Fibroblast of gingiva (primary cell): ENCODE measurements at places on chromosomes 5 and 9.

GRCh38 chr5:148856424-148856823 is 30.0 kb downstream of the ADRB2 start:
- DNase-seq: no peak

- DNase-seq: no peak
Measured at GRCh38 chr9:13532407-13532806, 252.9 kb upstream of the MPDZ start.

- peak; percentile 70 for DNase-seq
Measured at GRCh38 chr5:129971714-129972113, 67.4 kb downstream of the CHSY3 start.

DNA sequence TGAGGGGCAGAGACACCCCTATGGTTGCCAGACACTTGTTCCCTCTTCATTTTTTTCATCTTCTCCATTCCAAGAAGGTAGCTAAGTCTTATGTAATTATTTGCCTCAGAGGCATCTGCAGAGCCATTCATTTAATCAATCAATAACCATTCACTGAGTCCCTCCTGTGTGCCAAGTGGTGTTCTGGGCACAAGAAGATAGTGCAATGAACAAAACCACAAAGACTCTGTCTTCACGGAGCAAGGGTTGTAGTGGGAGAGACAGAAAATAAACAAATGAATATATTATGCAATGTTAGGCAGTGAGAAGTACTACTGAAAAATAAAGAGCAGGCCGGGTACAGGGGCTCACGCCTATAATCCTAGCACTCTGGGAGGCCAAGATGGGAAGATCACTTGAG is 41.4 kb upstream of the CTNNA1 start:
- DNase-seq: peak; percentile 34

DNA sequence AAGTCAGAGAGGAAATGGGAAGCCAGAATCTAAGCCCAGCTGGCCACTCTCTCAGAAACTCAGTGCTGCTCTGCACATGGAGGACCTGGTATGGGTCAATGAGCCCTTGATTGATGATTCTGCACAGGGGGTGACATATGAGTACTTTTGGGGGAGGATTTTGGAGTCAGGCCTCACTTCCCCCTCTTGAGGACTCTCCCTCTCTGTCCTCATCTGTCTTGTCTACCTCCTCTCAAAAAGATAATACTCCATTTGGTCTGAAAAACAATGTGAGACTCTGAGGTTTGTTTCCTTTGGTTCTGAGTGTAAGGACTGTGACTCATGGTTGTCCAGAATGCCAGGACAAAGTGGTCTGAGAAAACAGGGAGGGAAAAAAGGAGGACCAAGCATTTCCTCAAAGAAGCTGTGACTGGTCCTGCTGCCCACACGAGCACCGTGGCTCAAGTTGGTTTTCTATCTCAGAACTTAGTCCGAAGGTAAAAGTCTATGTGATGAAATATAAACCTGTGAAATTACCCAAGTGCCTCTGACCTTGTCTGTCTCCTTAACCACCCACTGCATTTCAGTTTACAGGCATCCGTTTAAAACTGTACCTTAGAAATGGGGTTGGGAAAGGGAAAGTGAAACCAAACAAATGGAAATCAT is 11.1 kb downstream of the TTC39B start:
- DNase-seq: peak; percentile 51

GRCh38 chr5:162283609-162284008 is 216.0 kb downstream of the GABRG2 start:
- no peak for DNase-seq

GRCh38 chr9:90022474-90022873 is 417.7 kb downstream of the GADD45G start:
- DNase-seq: no peak

- no peak for DNase-seq
Measured at GRCh38 chr9:70007831-70008230, 35.8 kb upstream of the MAMDC2 start.

GRCh38 chr5:87705876-87706275 is 293.1 kb upstream of the CCNH start:
- no peak for DNase-seq

DNA sequence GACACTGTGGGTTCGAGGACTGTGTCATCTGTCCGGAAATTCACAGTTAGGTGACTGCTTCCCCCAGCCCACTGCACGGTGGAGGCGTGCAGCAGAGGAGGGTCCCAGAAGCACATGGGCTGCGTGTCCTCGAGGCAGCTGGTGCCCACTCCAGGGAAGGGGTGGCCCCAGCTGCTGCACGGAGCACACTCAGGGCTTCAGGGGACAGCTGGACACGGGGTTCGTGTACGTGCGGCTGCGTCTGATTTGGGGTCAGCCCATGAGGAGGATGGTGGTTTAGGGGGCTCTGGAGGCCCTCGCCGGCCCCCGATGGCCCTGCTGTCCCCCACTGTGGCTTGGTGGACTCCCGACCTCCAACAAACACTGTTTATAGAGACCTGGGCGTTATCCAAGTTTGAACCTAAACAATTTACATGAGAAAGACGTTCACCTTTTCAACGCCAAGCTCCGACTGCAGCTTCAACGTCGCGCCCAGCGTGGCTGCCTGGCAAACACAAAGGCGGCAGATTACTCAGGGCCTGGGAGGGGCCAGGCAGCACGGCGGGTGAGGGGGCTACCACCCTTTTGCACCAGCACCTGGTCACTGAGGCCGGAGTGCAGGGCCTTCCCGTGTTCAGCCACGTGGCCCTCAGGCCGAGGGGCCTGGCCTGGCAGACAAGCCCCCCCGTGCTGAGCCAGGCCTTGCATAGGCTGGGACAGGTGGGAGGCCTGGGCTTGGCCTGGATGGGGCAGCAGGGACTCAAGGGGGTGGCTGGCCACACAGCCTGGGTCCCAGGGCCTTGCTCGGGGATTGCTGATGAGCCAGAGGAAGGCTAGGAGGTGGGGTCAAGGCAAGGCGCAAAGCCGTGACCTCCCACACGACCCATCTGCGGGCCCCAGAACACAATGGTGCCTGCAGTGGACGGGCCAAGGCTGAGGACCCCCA is 55.2 kb downstream of the EXD3 start:
- DNase-seq: no peak

DNA sequence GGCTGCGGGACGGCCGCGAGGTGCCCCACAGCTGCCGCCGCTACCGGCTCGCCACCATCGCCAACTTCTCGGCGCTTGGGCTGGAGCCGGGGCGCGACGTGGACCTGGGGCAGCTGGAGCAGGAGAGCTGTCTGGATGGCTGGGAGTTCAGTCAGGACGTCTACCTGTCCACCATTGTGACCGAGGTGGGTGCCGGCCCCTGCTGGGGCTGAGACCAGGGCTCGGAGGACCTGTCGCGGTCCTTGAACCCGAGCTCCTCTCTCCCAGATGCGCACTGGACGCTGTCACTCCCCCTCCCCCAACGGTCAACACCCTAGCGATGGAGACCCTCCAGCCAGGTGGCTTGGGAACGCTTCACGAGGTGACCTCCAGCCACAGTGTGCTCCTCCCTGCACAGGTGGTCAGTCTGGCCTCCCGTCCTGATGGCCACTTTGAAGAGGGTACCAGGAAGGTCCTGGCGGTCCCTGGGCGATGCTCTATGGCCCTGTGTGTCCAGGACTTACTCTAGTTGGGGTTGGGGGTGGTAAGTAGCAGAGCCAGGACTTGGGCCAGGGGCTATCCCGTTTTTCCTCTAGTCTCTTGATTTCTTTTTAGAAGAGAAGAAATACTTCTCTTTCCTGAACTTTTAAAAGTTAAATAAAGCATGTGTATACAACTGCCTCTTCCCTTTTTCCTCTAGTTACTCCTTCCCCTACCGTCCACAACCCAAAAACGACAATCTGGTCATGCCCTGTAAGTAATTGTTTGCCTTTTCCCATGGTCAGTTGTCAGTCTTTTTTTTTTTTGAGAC is 866 bp downstream of the SLC22A5 start:
- no peak for DNase-seq

- no peak for DNase-seq
Measured at GRCh38 chr5:79535477-79536192, 21.7 kb upstream of the HOMER1 start.

DNA sequence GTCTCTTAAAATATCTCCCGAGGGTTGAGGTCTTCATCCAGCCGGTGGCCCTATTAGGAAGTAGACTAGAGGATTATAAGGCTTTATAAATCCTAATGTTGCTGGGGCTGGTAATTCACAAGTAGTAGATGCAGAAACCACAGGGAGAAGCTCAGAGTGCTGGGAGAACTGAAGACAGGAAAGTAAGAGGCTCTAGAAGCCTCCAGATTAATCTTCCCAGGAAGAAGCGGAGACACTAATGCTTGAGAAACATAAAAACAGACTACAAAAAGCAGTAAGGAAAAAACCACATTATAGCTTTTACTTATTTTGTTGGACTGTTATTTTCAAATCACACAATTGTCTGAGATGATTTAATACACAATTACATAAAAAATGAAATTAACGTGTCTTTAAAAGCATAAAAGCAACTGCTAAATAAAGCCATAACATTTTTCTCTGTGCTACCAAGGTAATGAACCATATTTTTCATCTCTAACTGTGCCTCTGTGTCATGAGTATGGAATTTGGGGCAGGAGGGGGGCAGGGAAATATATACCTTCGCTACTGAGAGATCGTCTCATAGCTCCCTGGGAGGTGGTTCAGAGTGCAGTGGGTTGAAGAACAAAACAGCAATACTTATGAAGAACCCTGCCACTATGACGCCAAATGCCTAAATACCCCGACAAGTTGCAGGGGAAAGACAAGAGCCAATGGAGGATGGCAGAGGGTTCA is 806.2 kb upstream of the WWC1 start:
- no peak for DNase-seq

GRCh38 chr9:14243514-14244042 is 70.4 kb downstream of the NFIB start:
- no peak for DNase-seq

DNA sequence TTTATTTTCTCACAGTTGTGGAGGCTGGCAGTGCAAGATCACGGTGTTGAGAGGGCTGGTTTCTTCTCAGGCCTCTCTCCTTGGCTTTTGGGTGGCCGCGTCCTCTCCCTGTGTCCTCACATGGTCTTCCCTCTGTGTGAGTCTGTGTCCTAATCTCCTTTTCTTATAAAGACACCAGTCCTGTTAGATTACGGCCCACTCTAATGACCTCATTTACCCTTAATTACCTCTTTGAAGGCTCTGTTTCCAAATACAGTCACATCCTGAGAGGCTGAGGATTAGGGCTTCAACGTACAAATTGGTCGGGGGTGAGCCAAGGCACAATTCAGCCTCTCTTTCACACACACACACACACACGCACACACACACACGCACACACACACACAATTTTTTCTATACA is 73.0 kb downstream of the UGCG start:
- no peak for DNase-seq

DNA sequence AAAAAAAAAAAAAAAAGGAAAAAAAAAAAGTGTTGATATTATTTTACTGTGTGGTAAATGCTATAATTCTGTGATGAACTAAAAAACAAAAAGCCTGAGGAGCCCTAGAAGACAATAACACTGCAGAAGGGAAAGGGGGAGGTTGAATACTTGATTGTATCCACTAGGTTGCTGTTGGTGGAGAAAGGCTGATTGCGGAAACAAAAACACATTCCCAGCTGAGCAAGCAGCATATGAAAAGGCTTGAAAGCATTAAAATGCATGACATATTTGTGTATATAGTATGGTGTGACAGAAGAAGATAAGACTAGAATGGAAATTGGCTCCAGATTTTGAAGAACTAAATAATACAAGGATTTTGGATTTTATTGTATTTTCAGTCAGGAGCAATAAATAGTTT is 8.9 kb downstream of the RABGAP1 start:
- no peak for DNase-seq

DNA sequence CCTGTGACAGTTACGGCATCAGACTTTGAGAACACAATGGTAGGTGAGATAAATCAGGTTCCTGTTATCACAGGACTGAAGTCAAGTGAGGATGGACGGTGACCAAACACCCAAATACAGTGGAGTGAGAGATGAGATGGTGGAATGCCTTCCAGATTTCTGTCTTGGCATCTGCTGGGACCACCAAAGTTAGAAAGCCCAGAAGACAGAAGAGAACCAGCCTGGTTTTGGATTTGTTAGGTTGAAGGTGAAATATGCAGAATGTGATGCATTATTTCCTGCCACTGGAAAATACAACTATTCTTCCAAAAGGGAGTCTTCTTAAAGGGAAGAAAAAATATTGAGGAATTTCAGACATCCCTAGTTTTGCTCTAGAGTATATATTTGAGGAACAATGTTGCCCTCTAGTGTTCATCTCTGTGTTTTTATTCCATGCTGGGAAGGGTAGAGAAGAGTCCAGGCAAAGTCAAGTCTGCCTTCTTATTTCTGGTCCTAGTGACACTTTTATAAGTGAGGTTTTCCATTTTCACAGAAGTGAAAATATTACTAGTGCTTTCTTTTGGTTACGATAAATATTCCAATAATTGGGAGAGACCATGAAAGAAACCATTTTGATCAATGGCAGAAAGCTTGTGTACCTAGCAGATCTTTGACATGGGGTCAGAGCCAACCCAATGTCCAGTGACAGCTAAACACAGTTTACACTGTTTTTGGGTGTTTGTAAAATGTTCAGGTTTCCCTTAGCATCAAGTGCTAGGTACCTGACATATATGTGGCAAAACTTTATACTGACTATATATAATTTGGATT is 142.3 kb upstream of the ANKH start:
- DNase-seq: peak; percentile 64

- DNase-seq: no peak
Measured at GRCh38 chr5:5588386-5588785, 165.9 kb downstream of the ICE1 start.

DNA sequence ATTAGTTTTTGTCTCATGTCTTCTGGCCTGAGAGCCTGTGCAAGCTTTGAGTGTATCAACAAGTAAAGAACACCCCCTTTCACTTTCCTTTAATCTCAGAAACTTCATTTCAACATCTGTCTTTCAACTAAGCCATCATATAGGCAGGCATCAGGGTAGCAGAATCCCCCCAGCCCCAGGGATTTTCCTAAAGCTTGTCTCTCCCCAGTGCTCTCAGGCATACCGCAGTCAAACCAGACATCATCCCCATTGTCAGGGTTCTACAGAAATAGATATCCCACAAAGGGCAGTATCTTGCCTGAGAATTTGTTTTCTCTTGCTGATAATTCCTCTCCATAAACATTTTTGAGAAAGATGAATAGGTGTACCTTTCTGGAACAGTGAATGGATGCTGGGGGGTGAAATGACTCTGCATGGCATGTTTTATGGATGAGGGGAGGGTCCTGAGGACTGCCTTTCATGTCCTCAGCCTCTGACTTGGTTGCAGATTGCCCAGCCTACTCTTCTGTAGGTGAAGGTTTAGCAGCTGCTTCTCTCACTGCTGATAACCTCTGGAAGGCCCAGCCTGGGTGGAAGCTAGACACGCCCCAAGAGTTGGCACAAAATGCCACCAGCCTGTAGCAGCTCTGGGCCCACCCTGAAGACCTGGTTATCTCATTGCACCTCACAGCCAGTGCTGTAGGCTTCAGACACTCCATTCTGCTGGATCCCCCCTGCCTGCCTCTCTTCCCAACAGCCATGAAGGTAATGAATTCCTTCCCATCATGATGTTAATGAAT is 20.5 kb upstream of the SHB start:
- DNase-seq: no peak
